ENCODE measurements at places on chromosomes 13 and 19.

DNA sequence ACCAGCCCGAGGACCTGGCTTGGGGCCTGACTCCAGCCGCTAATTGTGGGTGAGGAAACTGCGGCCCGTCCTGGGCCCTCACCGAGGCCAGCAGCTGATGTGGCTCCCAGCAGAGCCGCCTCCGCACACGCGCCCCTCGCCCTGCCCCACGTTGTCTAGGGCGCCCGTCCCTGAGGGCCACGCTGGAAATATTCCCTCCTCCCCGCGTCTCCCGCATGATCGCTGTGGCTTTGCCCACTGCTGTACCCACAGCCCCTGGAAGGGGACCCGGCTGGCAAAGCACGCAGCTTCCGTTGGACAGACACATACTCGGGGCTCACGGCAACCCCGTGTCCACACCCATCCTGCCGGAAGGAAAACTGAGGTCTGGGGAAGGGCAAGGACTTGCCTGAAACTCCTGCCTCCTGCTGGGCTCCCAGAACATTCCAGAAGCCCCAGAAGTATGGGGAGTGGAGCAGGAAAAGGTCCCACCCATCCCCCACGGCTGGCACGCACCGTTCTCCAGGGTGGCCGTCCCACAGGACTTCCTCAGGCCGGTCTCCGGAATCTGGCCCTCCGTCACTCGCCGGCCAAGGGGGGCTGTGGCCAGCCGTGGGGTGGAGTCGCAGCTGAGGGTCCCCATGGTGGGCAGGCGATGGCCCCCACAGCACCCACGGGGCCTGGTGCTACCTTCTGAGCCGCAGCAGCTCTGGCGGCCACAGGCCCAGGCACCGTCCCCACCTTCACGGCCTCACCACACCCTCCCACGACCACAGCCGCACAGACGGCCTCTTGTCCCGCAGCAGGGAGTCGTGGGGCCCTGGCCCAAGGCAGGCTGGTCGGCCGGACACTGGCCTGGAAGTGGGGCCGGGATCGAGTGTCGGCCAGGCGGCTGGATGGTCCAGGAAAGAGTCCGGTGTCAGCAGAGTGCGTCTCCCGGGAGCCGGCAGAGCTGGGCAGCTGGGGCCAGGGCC is 13.6 kb upstream of the SHC2 start:
- DNase-seq = no peak

GRCh38 chr19:12111943-12112637 is 28.1 kb downstream of the ZNF20 start:
- no peak for DNase-seq

- DNase-seq = no peak
These were observed 685.6 kb upstream of the SLITRK1 start for GRCh38 chr13:84567848-84568247.

GRCh38 chr13:57760951-57761350 is 129.4 kb downstream of the PCDH17 start:
- DNase-seq = no peak

DNA sequence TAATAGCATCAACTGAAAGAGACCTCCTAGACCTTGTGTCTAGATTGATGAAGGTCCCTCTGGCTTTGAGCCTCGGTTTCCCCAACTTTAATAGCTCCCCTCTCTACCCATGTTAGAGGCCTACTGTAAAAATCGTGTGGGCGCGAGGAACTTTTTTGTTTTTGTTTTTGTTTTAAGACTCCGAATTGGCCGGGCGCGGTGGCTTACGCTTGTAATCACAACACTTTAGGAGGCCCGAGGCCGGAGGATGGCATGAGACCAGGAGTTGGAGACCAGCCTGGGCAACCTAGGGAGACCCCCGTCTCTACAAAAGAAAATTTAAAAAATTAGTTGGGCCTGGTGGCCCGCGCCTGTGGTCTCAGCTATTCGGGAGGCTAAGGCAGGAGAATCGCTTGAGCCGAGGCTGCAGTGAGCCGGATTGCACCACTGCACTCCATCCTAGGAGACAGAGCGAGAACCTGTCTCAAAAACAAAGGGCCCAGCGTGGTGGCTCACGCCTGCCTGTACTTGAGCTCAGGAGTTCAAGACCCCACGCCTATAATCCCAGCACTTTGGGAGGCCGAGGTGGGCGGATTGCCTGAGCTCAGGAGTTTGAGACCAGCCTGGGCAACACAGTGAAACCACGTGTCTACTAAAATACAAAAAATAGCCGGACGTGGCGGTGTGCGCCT is 858 bp upstream of the PPP6R1 start:
- no peak for DNase-seq

GRCh38 chr13:90872491-90873025 is 474.9 kb upstream of the MIR17HG start:
- no peak for DNase-seq

- DNase-seq = no peak
These were observed 4.9 kb upstream of the GIPC3 start for GRCh38 chr19:3580156-3580934.

DNA sequence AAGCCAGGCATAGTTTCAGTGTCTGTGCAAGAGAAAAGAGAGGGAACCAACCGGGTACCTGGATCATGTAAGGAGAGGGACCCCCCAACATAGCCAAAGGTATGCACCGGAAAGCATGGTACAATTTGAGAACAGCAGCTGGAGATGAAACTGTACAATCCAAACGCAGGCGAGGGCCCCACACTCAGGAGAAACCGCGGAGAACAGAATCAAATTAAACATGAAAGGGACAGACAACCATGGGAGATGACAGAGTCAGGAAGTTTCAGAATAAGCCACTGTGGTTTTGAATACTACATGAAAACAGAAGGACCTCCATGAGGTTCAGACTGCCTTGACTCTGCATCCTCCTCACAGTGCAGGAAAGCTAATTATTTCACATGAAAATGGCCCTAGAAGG is 62.9 kb upstream of the SPATA13 start:
- DNase-seq = no peak

DNA sequence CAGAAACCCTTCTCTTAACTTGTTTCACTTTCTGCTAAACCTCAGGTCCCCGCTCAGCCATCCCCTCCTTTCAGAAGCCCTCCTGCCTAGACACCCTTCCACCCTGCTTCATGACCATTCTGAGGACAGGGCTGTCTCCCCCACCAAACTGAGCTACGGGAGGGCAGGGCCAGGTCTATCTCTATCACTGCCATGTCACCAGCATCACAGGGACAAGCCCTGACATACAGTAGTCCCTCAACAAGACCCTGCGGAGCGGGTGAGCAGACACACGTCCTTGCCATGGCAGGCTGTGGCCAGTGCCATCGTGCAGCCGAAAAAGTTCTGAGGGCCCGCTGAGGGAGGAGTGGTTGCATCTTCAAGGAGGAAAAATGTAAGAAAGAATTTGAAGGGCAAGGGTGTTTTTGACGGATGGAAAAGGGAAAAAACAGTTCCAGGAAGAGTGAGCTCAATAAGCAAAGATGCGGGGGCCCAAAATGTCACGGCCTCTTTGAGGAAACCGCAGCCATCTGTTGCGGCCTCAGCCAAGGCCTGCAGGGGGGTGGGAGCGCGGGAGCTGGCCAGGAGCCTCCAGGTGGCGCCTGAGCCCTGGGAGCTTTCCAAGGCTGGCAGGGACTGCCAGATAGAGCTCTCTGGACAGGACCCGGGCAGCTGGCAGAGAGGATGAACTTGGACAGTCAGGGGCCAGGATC is 8.1 kb downstream of the PTGIR start:
- peak; percentile 40 for DNase-seq

GRCh38 chr13:47679401-47679800 is 321.7 kb downstream of the SUCLA2 start:
- DNase-seq = no peak

GRCh38 chr13:50026788-50027473 is 11.7 kb downstream of the KCNRG start:
- DNase-seq = no peak

DNA sequence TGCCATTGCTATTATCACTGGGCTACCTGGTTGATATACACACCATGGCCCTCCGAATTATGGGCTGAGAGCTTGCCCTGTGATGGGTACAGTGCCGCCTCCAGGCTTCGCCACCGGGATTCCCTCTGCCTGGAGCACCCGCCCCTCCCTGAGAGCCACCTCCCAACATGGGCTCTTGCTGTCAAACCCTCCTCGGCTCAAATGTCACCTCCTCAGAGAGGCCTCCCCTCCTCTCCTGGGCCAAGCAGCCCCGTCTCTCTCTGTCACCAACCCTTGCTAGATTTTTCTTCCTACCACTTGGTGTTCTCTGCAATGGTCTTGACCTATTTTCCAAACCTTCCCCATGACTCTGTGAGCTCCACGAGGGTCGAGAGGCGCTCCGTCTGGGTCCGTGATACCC is 12.2 kb upstream of the TLE2 start:
- DNase-seq = no peak

- no peak for DNase-seq
These were observed 101.3 kb downstream of the B3GLCT start for GRCh38 chr13:31301119-31301518.

All from GF-D8 (cell line).